Natural killer cell (primary cell): ENCODE measurements at places on chromosomes 12 and 14. TPM values are rescaled to one million over a fixed set of nuclear protein-coding genes. Genes with fewer than 3 reads are reported as not detected.
A peak's percentile ranks its signal among the peaks of the same experiment; 100 is the strongest.

DNA sequence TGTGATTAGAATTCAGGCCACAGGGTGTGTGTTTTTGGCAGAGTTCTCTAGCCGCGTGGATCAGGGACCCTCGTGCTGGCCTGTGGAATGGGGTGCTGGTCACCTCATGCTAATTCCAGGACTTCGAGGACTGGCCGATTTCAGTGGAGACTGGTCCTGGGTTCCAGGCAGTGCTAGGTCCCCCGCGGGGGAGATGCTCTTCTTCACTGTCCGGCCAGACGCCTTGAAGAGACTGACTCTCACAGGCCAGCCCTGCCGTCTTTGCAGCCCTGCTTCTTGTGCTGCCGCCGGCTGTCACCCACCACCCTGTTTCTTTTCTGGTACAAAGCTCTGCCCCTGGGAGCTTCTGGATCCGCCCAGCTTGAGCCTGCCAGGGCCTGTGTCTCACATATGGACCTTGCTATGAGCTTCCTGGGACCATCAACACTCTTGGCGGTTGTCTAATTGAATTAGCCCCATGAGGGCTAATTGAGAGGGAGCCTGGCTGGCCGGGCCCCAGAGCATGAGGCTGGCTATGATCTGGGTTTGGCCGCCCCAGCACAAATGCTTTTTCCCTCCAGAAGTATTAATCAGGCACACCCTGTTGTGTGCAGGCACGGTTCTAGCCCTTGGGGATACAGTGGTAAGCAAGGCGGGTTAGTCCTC, 8.2 kb downstream of the MLXIP start:
- no peak for DNase-seq

DNA sequence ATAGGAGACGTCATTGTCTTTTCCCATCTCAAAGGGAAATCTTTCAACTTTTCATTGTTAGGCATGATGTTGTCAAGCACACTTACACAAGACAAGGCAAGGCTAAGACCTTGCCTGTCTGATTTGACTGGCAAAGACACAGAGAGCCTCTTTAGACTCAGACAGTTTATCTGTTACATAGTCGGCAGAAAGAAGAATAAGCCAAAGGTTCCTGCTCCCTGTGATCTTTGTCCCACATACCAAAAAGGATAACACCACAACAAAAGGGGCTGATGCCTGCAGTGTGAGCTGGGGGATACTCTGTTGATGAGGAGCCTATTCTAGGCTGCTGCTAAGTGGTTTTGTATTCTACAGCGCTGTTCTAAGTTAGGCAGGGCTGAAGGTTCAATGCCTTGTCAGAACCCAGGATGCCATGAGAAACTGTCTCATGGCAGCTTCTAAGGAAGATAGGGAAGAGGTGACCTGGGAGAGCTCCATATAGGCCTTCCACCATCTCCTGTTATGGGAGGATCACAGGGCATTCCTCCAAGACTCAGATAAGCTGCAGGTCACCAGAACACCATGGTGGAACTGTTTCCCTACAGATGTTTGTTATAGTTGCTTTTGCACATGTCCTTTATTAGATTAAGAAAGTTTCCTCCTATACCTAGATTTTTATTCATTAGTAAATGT, 12.7 kb downstream of the ERC1 start:
- DNase-seq, result no peak

DNA sequence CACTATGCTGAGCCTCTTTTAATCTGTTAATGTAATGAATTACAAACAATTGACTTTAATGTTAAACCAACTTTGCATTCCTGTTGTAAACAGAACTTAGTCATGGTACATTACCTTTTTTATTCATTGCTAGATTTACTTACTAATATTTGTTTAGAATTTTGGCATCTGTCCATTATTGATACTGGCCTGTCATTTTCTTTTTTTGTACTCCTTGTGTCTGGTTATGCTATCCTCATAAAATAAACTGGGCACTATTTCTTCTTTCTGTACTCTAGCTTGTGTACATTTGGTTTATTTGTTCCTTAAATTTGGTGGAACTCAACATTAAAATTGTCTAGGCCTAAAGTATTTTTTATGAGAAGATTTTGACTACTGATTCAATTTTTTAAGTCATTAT, 32.1 kb downstream of the SPATA7 start:
- no peak for DNase-seq

- no peak for DNase-seq
Measured at GRCh38 chr14:94876306-94876705, 106.4 kb upstream of the GSC start.

DNA sequence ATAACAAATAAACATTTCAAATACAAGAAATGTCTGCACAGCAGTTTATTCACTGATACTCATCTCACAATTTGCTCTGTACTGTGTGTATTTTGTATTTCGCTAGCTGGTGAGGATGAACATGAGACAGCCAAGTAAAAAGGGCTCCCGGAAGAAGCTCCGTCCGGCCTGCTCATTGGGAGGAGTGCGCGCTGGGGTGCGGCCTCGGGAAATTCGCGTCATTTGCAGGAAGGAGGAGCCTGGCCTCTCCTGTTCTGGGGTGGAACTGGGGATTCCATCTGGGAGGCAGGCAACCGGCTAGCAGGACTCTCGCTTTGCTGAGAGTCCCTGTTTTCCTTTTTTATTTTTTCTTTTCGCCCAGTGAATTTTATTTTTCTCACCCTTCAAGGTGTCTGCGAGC, 368.4 kb upstream of the TMEM132C start:
- no peak for DNase-seq

GRCh38 chr12:19771858-19772257, 332.6 kb downstream of the AEBP2 start:
- no peak for DNase-seq

DNA sequence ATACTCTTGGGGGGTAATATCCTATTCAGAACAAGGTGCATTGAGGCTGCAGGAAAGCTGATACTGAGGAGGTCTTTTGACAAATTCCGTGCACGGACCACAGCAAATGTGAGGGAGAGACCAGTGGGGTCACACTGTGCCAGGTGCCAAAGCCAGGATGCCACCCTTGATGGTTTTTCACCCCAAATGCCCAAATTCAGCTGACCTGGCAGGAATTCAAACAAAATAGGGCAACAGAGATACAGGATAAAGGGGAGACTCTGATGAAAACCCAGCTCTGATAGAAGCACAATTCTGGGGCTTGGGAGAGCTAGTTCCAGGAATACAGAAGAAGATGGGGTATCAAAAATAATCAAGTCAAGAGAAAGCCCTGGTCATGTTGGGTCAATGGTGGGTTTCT, 55.3 kb downstream of the SLC8A3 start:
- no peak for DNase-seq

GRCh38 chr12:60035835-60036234, 440.0 kb downstream of the SLC16A7 start:
- no peak for DNase-seq

- DNase-seq, result no peak
Measured at GRCh38 chr14:42229976-42230375, 623.3 kb downstream of the LRFN5 start.

- DNase-seq, result no peak
Measured at GRCh38 chr12:14779834-14780233, 23.4 kb downstream of the WBP11 start.

DNA sequence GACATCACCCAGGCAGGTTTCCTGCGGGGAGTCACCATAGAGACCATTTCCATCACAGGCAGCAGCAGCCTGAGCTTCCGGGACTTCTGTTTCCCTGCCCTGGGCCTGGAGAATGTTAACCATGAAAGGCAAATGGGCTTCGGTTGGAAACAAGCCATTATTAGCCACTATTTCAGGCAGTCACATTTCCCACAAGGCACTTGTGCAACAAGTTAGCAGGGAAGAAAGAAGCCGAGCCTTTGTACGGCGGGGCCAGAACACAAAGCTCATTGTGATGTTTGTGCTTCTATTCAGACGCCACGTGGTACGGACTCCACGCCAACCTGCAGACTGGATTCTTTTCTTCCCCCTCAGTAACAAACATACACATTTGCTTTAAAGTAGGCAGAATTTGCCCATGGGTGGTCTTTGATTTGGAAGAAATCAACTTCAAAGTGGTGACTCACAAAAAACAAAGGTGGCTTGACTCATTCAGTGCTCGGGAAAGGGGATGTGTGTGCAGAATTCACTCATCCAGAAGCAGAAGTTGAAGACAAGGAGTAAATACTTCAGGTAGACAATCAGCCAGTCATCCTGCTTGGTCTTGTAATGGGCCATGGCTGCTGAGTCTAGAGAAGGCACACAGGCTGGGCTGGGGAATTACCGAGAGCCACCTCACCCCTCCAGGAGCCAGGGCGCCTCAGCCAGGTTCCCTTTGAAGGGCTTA, 154.2 kb upstream of the PRMT8 start:
- no peak for DNase-seq

- DNase-seq, result peak; percentile 36
Measured at GRCh38 chr12:122203301-122204166, at the start of gene B3GNT4. TSS of gene B3GNT4 (plus strand) at chr12:122203709. CDS start at chr12:122204619, 910 bp downstream.

DNA sequence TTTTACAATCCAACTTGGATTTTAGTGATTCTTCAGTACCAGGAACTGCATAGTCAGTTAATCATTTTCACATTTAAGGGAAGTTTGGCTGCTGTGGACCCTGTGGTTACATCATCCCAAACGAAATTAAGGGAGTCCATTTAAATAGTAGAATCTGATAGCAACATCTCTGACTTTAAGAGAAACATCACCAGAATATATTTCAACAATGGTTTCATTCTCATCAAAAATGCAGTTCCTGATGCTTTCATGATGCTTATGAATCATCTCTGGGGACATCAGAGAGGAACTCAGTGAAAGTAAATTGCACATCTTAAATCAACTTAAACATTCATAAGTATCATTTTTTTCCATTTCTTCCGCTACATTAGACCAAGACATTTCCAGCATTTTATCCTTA, 1170.7 kb downstream of the FSCB start:
- DNase-seq, result no peak

DNA sequence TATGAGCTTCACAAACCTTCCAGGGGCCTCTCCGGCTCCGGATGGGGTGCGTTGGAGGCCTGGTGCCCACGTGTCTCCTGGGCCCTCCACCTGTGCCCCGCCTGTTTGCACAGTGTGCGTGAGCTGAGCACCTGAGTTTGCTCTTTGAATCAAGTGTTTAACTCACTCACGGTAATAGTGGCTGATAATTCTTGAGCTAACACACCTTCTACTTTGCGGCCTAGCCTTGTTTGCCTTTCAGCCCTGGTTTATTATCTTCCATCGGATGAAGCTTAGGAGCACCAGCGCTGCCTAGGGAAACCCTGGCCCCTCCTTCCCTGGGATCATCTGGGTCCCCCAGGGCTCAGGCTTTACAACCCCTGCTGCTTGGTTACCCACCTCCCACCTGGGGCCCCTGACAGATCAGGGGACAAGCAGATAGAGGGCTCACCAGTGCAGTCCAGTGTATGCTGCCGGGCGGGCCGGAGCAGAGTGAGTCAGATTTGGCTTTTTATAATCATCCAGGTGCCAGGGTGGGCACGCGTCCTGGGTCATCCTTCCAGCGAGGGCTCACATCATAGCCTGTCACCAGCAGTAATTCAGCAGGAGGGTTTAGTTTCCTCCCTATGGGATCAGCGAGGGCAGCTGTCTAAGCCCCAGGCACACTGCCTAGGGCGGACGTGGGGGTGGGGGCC, 62.8 kb upstream of the RFLNA start:
- no peak for DNase-seq

DNA sequence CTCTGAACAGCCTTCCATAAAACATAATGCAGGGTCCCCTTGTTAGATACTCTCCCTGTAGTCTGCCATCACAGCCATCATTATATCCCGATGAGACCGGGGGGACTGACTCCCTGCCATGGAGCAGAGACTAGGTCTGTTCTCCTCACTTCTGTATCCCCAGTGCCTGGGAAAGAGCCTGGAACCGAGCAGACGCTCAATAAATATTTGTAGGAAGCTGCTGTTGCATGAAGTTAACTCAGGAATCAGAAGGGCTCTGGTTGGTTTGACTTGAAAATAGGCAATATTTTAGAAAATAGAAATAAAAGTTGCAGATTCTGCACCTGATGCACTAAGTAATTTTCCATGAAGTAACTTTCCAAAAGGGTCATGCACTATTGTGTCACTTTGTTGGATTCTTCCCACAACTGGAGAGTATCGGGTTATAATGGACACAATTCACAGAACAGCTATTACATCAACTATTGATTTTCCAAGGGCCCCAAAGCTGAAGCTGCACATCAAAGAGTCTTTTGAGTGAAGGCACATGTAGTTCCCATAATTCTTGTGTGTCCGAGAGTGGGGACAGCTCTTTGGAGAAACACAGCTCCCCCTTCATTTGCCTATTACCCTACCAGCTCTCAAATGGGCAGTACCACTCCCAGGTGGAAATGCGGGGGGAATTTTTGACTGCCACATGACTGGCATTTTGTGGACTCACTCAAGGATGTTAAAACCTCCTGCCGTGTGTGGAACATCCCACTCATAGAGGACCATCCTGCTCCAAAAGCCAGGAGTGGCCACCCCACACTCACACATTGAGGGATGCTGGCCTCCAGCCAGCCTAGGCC, 18.8 kb downstream of the CLMN start:
- DNase-seq, result no peak

DNA sequence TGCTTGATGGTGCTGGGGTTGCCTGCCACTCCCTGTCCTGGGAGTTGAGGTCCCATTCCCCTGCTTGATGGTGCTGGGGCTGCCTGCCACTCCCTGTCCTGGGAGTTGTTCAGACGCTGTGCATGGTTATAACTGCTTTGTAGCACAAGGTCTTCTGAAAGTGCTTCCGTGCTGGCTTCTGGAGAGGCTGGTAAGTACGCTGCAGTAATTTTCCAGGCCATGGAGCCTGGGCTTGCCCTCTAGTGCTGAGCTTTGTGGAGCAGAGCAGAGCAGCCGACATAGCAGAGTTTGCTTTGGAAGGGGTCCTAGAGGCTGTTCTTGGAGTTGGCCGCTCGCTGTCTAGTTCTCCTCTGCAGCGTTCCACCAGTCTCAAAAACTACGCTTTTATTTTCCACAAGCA, 6.3 kb downstream of the B4GALNT3 start:
- DNase-seq, result no peak

- DNase-seq, result no peak
Measured at GRCh38 chr14:93544212-93544611, 113.5 kb downstream of the UNC79 start.

- DNase-seq, result no peak
Measured at GRCh38 chr14:100652744-100653143, 65.5 kb upstream of the BEGAIN start.

DNA sequence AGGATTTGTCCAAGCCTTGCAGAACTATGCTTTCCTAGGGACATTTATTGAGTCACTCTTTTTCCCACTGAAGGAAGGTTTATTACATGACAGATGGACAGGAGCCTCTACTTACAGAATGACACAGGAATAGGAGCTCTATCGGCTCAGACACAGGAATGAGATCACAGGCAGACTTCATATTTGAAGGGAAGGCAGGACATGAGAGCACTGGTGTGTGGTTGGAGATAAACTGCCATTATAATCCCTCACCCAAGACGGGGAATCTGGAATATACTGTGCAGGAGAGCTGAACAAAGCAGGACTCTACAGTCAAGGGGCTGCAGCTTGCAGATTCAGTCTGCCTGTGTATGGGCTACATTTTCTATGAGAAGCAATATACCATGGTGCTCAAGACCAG, 26.8 kb upstream of the IL22 start:
- no peak for DNase-seq

The RPGRIP1 gene
- 0.68 TPM for total RNA-seq

The MED13L gene
- total RNA-seq, result 316 TPM

The CCDC38 gene
- total RNA-seq, result 0.63 TPM

The KCTD10 gene
- total RNA-seq, result 79.0 TPM

The STAT2 gene
- total RNA-seq, result 140 TPM

The SYNDIG1L gene
- total RNA-seq, result not detected

The SCNN1A gene
- 1.5 TPM for total RNA-seq

The ARHGDIB gene
- total RNA-seq, result 962 TPM

The TAS2R42 gene
- total RNA-seq, result not detected
